ENCODE measurements at places on chromosomes 7 and 10. TPM values are rescaled to one million over a fixed set of nuclear protein-coding genes. Genes with fewer than 3 reads are reported as not detected.

Gene COBL
- 0.75 TPM for total RNA-seq

Gene DCLRE1C
- total RNA-seq, result 9.3 TPM

Gene STEAP1
- 31.7 TPM for total RNA-seq

Gene PLEKHA8
- total RNA-seq, result 17.1 TPM

Gene PHYHIPL
- total RNA-seq, result 0.54 TPM

Gene CFAP46
- 0.42 TPM for total RNA-seq

GRCh38 chr10:71554671-71555070, 158.0 kb downstream of the CDH23 start:
- no peak for DNase-seq

GRCh38 chr10:15158972-15159371, 9.5 kb downstream of the NMT2 start:
- no peak for DNase-seq

GRCh38 chr7:148852272-148852671, 31.8 kb downstream of the EZH2 start:
- DNase-seq, result no peak

- DNase-seq, result no peak
Measured at GRCh38 chr7:158420591-158421340, 166.9 kb downstream of the PTPRN2 start.

GRCh38 chr7:45988405-45989057, 67.5 kb upstream of the IGFBP3 start:
- DNase-seq, result no peak

- no peak for DNase-seq
Measured at GRCh38 chr7:19362099-19362498, 216.9 kb upstream of the FERD3L start.

DNA sequence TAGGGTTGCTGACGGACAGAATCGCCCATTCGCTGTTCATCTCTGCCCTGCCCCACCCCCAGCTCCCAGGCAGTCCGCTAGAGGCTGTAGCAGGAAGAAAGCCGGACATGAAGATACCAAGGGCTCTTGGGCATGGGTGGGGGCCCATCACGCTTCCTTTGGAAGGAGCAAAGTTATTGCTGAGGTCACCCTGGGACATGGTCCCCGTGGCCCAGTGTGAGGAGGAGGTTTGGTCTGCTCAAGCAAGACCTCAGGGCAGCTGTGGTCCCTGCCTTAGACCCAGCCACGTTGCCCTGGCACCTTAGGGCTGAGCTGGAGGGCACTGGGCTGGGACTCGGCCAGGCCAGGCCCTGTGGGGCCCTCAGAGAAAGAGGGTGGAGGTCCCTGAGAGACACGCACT, 132.1 kb upstream of the NPS start:
- DNase-seq, result no peak

DNA sequence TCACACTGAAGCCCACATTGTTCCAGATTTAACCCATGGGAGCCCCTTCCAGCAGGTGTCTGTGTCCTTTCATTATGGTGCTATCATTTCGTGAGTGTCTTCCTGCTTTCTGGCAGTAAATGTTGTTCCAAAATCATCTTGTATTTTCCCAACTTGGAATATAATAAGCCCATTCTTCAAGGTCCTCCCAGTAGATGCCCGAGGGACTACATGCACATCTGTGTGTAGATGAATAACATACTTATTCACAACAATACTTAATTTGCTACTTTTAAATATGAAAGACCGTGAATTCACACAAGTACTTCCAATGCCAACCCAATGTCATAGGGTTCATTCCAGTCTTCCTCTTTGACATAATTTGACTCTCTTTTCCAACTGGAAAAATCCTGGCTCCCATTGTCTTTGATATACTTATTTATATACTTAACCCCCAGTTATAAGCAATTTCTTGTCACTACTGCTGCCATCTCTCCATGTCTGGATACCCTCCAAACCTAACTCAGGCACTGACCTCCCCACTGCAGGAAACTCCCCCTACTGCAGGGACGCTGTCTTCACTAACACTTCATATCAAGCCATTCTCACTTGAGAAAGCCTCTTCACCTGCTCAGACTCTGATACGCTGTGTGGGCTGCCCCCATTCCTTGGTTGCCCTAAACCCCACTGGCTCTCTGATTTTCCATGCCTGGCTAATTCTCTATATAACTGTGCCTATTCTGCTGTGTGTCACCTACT, 1119.2 kb downstream of the CNTNAP2 start:
- DNase-seq, result no peak

GRCh38 chr7:26479581-26479980, 187.9 kb downstream of the SNX10 start:
- no peak for DNase-seq

GRCh38 chr10:17046989-17047388, 82.6 kb downstream of the CUBN start:
- no peak for DNase-seq

DNA sequence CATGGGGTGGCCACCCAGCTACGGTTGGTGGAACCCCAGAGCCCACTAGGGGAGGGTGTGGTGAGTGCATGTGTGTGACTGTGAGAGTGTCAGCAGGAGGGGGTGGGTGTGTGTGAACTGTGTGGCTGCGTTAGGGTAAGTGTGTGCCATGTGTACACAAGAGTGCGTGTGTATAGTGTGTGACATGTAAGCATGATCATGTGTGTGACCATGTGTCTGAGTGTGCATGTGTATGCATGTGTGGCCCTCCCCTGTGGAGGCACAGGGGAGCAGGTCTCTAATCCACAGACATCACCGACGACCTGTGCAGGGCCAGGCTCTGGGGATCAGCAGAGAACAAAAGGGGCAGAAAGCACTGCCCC, 3.5 kb upstream of the CFAP46 start:
- DNase-seq, result no peak

- DNase-seq, result no peak
Measured at GRCh38 chr10:88038268-88038667, 174.8 kb downstream of the PTEN start.

GRCh38 chr10:112092519-112092918, 91.0 kb downstream of the GPAM start:
- no peak for DNase-seq

- DNase-seq, result no peak
Measured at GRCh38 chr10:130141038-130141437, 4.8 kb downstream of the GLRX3 start.

- DNase-seq, result no peak
Measured at GRCh38 chr10:96369890-96370583, 11.2 kb upstream of the OPALIN start.

DNA sequence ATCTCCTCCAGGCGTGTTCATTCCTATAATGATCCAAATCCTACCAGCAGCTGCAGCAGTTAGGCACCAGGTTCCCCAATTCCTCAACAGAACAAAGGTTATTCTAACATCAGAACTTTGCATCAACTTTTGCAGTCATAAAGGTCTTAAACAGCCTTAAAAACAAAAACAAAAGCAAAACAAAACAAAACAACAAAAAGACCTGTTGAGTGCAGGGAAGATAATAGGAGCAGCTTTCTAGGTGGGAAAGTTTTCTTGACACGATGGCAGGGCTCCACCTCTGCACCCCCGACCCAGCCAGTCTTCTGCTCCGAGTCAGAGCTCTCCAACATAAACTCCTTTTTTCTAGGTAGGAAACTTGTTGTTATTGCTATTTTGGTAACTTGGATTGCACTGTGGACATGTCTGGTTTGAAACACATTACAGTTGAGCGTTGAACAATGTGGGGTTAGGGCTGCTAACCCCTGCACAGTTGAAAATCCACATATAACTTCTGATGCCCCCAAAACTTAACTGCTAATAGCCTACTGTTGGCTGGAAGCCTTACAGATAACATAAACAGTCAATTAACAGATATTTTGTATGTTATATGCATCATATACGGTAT, 77.6 kb downstream of the MTPN start:
- no peak for DNase-seq

DNA sequence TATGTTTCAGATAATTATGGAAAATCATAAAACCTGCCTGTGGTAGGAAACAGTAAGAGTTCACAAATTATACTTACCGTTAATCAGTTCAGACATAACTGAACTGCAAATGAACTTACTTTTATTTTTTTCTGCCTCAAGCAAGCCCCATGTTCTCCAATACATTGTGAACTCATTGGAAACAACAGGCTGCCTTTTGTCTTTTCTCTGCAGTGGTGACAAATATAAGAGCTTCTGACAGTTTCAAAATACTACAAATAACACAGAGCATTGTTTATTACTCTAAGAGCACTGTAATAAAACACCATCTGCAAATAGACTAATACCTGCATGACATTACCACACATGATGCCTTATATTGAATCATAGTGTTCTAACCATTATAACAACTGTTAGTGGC, 94.0 kb upstream of the CDCA7L start:
- no peak for DNase-seq

DNA sequence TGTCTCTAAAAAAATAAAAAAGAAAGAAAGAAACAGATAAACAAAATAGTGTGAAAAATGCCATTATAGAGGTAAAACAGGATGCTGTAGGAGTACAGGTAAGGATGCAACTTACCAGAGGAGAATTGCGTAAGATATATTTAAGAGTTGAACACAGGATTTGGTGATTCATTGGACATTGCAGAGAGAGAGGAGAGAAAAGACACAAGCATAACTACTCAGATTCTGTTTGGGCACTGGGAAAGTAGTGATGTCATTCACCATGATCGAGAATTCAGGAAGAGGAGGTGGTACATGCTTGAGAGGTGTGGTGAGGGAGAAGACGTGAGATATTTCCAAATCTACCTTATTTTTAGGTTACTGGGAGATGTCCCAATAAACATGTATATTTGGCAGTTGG, 97.6 kb downstream of the AASS start:
- no peak for DNase-seq

DNA sequence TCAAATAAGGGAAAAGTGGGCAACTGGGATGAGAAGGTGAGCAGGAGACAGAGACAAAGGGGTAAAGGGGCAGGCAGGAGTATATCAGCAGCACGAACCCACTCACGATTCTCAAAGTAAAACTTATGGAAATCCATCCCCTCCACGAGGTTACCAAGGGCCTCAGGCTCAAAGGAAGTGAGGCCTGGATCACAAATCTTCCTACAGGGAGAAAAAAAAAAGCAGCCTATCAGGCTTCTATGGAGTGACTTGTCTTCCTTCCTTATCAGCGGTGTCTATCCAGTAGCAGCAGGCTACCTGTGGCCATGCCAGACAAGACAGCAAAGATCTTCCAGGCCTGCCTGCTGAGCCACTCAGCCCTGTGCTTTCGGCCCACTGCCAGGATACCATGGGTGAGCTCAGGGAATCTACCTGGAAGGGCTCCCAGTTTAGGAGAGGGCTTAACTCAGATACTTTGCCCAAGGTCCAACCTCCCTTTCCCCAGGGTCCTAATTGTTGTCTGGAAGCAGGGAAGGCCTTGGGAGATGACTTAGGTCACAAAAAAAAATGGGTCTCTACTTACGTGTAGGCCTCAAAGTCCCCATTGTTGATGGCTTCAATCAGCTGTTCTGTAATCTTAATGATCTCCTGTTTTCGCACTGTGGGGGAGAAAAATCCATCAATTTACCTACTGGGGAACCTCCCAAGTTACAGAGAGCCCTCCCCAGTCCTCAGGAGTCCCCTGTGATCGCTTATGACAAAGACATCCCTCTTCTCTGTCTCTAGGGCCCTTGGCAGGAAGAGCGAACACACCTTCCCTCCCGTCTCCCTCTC, 5.7 kb upstream of the NDST2 start:
- DNase-seq, result no peak
